NCI-H748 treated with DMSO at 0.1 percent for 48 hours (cell line): ENCODE measurements at places on chromosomes 1 and 21.

GRCh38 chr1:77065693-77066342 lies 153.4 kb downstream of the PIGK start:
- DNase-seq, result peak; percentile 82

- no peak for DNase-seq
These were observed 42.2 kb upstream of the LYST start for GRCh38 chr1:235908742-235909520.

DNA sequence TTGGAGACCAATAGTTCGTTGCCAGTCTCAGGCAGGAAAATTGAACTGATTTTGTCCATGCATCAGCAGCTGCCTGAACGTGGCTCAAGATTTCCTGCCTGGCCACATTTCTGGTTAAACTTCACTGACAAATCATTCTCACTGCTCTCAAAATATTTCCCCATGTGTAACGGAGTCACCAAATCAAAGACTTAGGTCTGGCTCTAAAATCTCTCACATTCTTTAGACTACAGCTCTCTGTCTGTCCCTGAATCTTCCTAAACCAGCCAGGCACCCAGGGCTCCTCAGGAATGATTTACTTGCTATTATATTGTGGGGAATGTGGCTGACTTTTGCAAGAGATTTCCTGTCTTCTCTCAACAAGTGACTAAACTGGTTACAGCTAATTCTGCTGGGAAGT lies 49.2 kb upstream of the GJA8 start:
- no peak for DNase-seq

- DNase-seq, result no peak
These were observed 38.6 kb upstream of the POFUT2 start for GRCh38 chr21:45326169-45326851.

GRCh38 chr1:178039891-178040290 lies 54.0 kb upstream of the RASAL2 start:
- no peak for DNase-seq

- no peak for DNase-seq
These were observed 151.7 kb upstream of the HMGB4 start for GRCh38 chr1:33712186-33712585.

- DNase-seq, result no peak
These were observed 23.0 kb downstream of the ADAMTS5 start for GRCh38 chr21:26943921-26944320.

DNA sequence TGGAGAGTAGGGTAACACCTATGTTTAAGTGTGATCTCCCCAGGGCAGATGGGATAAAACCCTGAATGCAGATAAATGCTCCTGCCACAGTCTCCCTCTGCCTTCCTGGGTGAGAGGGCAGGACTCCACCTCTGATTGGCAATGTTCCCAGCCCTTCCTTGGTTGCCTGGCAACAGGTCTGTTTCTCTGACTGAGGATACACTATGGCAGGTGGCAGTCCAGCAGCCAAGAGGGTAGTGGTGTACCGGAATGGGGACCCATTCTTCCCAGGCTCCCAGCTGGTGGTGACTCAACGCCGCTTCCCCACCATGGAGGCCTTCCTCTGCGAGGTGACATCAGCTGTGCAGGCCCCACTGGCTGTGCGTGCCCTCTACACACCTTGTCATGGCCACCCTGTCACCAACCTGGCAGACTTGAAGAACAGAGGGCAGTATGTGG lies at the start of gene DCDC2B:
Gene DCDC2B, plus strand, starts transcription at position 199 of the 438 bp plus-strand sequence. Its CDS starts 5 bp downstream, at position 204.
- peak; percentile 57 for DNase-seq

DNA sequence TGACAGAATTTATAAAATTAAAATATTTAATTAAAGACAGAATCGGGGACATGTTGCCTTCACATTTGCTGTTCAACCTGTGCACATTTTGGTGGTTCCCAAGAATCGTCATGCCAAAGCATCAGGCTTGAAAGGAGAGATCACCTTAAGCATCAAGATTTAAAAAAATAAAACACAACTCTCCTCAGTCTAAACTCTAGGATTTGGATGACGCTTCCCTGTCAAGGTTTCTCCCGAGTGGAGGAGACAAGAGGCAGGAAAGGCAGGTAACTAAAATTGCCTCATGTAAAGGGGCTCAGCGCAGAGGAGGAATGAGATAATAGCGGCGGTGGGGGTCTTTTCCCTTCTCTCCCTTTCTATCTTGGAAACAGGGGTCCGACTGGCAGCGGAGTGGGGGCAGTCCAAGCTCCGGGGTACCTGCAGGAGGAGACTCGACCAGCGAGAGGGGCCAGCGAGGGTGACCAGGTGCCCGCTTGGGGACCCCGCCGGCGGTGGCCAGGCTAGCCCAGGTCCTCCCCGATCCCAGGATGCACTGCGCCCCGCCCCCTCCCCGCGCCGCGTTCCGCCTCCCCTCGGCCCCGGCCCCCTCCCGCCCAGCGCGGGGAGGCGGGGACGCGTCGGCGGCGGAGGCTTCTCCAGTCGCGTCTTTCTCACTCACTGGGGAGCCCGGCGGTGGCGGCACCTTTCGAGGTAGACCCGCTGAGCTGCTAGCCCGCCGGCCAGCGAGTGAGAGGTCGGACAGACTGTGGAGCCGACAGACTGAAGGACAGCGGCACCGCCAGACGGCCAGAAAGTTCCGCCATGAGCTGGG lies at the start of gene FNBP1L:
Gene FNBP1L, plus strand, starts transcription at position 638 of the 811 bp plus-strand sequence. Its CDS starts 164 bp downstream, at position 802.
- DNase-seq, result peak; percentile 58

DNA sequence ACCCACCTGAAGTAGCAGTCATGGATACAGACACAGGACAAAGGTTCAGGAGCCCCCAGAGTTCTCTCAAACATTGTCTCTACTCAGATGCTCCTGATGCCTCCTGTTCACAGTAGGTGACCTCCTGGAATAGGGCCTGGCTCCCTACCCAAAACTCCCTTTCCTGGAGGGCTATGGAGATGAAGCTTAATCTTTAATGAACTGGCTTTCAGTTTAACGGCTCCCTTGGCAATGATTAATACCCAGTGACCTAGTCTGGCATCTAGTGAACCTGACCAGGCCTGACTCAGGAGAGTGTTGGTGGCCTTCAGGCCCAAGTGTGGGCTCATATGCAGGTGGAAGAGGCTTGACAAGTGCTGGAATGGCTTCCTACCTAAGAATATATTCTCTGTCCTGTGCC lies 65.2 kb upstream of the TRABD2B start:
- no peak for DNase-seq

DNA sequence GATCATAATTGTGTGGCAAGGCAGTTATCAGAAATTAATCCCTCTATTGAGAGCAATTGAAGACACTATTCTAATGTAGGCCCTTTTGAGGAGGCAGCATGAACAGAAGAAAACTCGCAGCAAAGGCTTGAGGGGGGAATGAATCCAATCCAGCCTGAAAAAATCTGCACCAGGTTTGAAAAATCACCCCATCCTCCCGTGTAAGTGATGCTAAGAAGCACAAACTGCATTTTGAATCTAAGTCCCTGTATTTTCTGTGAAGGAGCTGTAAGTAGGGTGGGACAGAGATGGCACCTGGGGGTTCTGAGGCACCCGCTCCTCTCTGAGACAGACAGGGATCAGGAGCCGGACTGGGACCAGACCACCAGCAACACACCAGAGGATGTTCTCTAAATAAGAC lies at the start of gene CRB1:
Gene CRB1, plus strand, starts transcription at position 241 of the 400 bp plus-strand sequence. CDS start 161 bp downstream, outside the sequence.
- no peak for DNase-seq

GRCh38 chr1:35894183-35894582 lies 11.2 kb downstream of the AGO1 start:
- DNase-seq, result no peak

DNA sequence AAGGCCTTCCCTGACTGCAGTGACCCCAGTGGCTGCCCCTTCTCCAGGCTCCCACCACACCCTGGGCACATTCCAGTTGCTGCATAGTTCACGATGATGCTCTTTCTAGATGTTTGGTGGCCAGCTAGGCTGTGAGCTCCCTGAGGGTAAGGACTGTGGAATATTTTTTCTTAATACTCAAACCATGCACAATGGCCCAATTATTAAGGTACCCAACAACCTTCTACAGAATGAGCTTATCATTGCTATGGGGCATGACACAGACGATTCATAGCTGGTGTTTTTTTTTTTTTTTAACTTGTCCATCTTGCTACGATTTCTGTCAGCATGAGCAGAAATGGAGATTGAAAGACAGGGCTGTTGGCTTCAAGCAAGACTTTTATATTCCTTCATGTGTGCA lies 68.9 kb upstream of the CLDN14 start:
- no peak for DNase-seq

DNA sequence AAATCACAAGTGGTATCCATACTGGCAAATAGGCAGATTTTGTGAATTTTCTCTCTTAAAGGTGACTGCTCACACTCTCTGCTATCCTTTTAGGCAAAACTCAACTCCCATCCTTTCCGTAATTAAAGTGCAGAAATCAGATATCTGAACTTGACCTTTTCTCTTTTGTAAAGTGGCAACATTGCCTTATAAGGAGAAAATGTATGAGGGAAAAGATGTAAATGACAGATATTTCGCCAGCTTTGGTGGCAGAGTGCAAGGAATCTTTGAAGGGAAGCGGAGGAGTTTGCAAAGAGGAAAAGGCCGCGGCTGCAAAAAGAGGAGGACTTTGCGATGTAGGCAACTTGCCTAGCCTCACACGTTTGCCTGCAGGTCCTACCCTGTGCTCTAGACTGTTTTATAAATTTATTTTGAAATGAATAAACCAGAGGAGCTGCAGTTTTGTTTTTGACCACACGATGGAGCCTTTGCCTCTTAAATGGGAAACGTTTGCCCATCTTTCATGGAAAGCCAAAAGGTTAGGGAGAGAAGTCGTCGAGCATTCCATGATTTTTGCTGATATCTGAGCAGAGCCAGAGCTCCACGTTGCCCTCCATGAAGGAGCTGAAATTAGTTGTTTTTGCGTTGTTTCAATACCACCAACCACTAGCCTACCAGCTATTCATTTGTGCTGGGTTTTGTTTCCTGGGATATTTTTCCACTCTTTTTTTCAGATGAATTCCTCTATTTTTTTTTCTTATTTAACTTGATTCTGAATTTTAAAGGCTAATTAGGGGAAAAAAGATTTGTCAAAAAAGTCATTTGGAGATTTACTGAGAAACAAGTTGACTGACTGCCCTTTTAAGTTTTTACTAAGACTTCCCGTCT lies 242.3 kb downstream of the LMX1A start:
- DNase-seq, result peak; percentile 69

GRCh38 chr1:100869996-100870395 lies 24.6 kb downstream of the EXTL2 start:
- no peak for DNase-seq

- no peak for DNase-seq
These were observed 10.2 kb downstream of the LY9 start for GRCh38 chr1:160806109-160806665.

DNA sequence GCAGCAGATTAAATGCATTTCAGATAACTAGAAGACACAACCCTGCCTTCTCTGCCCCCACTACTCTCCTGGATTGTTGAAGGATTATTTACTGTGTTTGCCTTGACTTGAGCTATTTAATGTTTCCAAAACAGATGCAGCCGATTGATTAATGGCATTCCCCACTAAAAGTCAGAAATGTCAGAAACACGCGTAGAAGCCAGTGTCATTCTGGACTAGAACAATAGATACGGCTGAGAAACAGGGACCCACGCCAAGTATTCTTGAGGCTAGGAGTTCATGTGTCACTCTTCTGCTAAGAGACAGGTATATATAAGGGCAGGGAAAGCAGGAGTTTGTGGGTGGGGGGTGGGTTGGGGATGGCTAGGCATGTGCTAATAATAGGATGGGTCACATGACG lies 366.7 kb upstream of the PROX1 start:
- DNase-seq, result no peak

- no peak for DNase-seq
These were observed 27.7 kb downstream of the RPL5 start for GRCh38 chr1:92859400-92860039.

GRCh38 chr1:18957136-18957521 lies 653 bp upstream of the IFFO2 start:
- DNase-seq, result no peak

- no peak for DNase-seq
These were observed 5.8 kb upstream of the EPS8L3 start for GRCh38 chr1:109769330-109770078.

DNA sequence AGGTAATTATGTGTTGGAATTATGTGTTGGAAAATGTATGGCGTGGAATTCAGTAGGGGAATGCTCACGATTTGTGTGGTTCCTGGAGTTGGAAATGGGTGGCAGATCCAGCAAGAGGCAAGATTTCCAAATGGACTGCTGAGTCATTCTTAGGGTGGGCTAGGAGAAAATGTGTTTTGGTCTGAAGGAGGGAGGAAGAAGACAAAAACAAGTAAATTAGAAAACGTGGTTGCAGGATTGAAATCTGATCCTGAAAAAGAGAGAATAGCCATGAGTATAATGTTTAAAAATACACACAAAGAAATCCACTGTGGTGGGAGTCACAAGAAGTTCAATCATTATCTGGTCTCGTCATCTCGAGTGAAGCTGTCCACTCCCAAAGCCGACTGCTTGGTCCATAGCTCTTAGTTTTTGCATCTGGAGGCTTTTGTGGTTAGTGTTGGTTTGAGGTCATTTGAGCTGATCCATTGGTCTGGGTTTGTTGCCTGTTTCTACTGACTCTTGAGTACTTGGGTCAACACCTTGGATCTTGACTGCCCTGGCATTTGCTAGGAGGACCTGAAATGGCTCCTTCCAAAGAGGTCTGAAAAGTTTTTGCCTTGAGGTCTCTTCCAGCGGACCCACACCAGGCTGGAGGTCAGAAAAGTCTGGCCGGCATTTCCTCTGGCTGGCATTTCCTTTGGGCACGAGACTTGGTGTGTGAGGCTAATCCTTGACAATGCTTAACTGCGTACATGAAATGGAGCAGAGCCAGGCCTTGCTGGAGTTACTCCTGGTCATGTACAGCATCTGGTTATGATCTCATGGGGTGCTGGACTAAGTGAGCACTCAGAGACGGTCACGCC lies 9.2 kb downstream of the MX2 start:
- DNase-seq, result no peak

DNA sequence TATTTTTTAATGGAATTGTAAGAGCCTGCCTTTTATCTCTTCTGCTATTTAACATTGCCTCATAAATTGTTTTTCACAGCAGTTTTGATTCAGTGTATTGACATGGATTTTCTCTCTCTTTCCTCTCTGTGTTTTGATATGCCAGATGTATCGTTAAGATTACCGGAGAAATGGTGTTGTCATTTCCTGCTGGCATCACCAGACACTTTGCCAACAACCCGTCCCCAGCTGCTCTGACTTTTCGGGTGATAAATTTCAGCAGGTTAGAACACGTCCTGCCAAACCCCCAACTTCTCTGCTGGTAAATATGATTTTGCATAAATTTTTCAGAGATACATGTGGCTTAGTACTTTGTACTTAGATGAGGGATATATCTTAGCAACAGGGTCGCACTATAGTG lies 23.1 kb upstream of the DYNLT5 start:
- DNase-seq, result no peak

DNA sequence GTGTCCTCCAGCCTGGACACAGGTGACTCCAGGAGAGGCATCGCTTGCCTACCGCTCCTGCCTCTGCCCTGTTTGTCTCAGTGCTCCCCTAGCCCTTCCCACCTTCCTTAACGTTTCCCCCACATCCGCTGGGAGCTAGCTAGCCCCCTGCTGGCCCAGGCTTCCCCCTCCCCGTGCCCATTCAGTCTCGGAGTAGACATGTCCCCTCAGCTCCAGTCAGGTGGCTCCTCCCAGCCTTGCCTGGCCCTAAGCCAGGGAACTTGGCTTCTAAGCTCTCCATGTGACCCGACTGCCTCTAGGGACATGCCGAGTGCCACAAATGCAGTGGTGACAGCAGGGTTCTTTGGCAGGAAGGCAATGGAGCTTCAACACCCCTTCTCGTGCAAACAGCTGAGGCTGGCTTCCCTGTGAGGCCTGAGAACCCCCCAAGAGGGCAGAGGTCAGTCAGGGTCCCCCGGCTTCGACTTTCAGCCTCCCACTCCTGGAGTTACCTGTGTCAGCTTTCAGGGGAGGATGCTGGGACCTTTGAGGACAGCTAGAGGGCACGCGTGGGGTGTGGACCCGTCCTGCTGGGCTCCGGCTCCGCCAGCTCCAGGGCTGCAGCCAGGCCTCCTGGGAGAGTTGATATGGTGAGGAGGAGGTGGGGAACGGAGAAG lies 16.2 kb downstream of the DRAXIN start:
- DNase-seq, result no peak
